SK-MEL-5 (cell line): ENCODE measurements at places on chromosomes 7 and 10. TPM values are rescaled to one million over a fixed set of nuclear protein-coding genes. Genes with fewer than 3 reads are reported as not detected.

HOXA11 gene
- 0.08 and 0.16 TPM in 2 replicates for total RNA-seq

INPP5A gene
- total RNA-seq = 11.1 and 12.8 TPM in 2 replicates

CAPZA2 gene
- total RNA-seq = 240 and 252 TPM in 2 replicates

RPS24 gene
- 2,900 and 2,942 TPM in 2 replicates for total RNA-seq

SP8 gene
- total RNA-seq = 1.5 and 1.6 TPM in 2 replicates

TMEM273 gene
- total RNA-seq = not detected in 2 replicates

ZNF736 gene
- total RNA-seq = 0.37 and 0.74 TPM in 2 replicates

UNCX gene
- not detected in 2 replicates for total RNA-seq

DNA sequence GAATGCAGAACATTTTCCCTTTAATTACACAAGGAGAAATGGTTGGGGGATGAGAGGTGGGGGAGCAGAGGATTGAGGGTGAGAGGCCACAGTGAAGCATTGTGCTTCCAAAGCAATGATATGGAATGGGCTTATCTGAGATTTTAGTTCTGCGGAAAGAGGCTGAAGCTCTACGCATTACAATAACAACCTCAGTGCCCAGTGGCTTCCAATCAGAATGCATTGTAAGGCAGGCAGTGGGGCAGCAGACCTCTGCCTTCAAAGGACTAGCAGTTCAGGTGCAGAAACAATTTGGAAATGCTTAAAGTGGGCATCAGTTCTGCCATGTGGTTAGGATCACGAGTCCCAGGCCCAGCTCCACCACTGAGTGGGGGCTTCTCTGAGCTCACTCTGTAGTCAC, 251.0 kb upstream of the ZMIZ1 start:
- no peak for DNase-seq

- DNase-seq = no peak
Measured at GRCh38 chr10:82477776-82478175, 602.8 kb downstream of the NRG3 start.

GRCh38 chr10:62374862-62375710, 917 bp downstream of the ZNF365 start:
- DNase-seq = peak; percentile 57

- DNase-seq = no peak
Measured at GRCh38 chr7:66326501-66327215, 121.5 kb downstream of the TPST1 start.

DNA sequence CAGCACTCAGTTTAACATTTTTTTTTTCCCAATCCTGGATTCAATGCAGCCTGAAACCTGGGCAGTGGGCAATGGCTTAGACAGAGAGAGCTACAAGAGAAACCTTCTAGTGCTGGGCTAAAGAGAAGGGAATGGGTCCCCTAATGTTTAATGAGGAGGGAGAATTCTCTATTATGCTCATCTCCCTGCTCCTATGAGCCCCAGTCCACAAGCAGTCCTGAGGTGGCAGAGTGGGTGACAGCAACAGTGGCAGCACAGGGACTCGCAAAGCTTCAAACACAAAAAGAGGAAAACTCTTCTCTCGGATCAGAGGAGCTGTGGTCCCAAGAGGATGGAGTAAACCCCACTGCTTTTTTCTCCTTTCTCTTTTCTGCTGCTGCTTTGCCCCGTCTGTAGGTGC, 36.5 kb downstream of the COBL start:
- no peak for DNase-seq

GRCh38 chr10:114871379-114871778, 49.8 kb downstream of the FHIP2A start:
- no peak for DNase-seq

DNA sequence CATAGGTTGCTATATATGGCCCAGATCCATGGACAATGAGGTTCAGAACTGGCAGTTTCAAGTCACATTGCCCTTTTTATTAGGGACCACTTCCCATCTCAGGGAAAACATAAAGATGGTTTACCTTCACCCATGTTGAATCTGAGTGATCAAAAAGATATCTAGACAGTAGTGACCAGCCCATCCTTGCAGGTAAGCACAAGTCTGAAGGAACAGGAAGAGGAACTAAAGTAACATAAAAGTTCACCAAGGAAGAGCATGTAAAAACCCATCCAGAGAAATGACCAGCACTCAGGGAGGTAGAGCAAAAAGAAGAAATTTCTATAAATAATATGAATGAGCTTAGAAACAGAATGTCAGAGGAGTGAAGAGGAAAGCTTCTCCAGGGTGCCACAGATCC, 382.5 kb downstream of the PARD3 start:
- no peak for DNase-seq

GRCh38 chr10:76401006-76401405, 969.6 kb downstream of the LRMDA start:
- DNase-seq = no peak

GRCh38 chr7:41696323-41696916, 6.5 kb downstream of the INHBA start:
- peak; percentile 86 for DNase-seq

DNA sequence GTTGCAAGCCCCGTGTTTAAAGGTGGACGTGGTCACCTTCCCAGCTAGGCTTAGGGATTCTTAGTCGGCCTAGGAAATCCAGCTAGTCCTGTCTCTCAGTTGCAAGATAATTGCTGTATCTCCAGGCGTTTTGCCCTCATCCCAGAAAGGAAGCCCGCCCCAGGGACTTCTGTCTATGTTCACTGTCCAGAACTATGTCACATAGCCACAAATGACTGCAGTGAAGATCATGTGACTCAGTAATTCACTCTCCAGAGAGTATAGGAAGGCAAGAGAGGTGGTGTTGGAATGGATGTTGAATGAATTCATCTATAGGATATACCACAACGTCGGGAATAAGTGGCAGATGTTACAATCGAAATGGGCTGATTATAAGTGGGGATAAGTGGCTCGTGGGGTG, 349 bp upstream of the ERVW-1 start:
- DNase-seq = no peak

GRCh38 chr7:30472081-30472783, 6.4 kb downstream of the NOD1 start:
- no peak for DNase-seq

- DNase-seq = no peak
Measured at GRCh38 chr10:48207853-48208252, 66.6 kb downstream of the FRMPD2 start.

DNA sequence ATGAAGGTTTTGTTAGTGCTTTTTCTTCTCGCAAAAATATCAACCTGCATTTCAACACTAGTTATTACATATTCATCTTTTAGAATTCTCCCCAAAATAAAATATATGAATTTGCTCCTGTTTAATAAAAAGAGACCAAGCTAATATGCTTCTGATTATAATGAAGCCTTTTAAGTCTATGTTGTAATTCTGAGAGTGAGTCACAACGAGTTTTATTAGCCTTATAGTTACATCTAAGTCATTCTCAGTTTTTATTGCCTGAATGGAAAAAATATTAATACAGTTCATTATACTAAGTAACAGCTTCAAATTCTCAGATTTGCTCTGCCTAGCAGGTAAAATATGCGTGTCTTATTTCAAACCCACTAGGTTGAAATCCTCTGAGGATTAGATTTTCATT, 152.4 kb upstream of the CELF2 start:
- no peak for DNase-seq

DNA sequence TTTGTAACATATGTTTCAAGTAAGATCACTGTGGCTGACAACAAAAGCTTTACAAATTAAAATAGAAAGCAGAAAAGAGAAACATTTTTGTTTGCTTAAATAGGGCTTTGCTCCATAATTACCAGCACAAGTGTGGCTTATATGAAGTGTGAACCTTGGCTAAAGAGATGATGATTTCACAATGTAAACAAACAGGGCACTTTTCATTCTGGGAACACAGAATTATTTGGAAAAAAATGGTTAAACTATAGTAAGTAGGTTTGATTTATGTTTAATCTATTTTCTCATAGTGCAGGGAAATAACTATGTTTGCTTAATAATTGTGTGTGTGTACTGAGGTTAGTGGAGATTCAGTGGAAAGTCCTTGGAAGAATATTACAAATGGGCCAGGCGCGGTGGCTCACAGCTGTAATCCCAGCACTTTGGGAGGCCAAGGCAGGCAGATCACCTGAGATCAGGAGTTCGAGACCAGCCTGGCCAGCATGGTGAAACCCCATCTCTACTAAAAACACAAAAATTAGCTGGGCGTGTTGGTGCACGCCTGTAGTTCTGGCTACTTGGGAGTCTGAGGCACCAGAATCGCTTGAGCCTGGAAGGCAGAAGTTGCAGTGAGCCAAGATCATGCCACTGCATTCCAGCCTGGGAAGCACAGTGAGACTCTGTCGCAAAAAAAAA, 19.1 kb upstream of the OTUD1 start:
- no peak for DNase-seq

GRCh38 chr10:63605197-63605967, 84.2 kb downstream of the REEP3 start:
- DNase-seq = peak; percentile 55

DNA sequence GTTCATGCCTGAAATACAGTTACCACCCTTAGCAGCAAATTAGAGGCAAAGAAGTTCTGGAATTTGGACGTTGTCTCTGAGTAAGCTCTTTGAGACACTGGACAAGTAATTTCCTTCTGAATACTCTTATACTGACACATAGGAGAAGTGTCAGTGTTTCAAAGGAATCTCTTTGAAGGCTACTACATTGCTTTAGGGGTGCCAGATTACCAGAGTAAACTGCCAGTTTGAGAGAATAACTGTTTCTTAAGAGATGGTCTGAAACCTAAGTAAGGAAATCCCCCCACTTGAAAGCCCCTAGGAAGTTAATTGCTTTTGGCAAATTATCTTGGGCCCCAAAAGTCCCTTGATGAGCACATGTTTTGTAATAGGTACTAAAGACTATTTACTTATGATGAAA, 3.4 kb downstream of the FAS start:
- no peak for DNase-seq

DNA sequence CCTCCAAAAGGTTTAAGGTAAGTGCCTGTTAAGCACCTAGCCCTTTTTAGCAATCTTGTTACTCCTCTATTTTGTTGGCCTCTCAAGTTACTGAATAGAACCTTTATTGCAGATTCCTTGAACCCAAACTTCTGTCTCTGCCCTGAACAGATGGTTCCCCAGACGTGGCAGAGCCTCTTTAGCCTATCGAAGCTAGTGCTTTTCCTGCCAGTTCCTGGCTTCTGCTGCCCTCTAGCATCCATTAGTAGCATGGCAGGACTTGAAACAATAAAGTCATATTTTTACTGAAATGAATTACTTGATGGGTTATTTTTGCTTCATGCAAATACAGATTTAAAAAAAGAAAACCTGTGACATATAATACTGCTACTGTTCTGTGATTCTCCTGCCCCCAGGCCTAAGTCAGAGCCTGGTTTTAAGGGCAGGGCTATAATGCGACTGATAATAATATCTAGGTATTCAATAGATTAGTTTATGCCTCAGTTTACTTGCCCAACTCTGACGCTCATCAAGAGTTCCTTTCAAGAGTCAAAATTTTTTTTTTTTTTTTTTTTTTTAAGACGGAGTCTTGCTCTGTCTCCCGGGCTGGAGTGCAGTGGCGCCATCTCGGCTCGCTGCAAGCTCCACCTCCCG, 84.3 kb upstream of the PHF14 start:
- peak; percentile 85 for DNase-seq

- no peak for DNase-seq
Measured at GRCh38 chr7:129536323-129536722, 34.0 kb downstream of the SMKR1 start.

DNA sequence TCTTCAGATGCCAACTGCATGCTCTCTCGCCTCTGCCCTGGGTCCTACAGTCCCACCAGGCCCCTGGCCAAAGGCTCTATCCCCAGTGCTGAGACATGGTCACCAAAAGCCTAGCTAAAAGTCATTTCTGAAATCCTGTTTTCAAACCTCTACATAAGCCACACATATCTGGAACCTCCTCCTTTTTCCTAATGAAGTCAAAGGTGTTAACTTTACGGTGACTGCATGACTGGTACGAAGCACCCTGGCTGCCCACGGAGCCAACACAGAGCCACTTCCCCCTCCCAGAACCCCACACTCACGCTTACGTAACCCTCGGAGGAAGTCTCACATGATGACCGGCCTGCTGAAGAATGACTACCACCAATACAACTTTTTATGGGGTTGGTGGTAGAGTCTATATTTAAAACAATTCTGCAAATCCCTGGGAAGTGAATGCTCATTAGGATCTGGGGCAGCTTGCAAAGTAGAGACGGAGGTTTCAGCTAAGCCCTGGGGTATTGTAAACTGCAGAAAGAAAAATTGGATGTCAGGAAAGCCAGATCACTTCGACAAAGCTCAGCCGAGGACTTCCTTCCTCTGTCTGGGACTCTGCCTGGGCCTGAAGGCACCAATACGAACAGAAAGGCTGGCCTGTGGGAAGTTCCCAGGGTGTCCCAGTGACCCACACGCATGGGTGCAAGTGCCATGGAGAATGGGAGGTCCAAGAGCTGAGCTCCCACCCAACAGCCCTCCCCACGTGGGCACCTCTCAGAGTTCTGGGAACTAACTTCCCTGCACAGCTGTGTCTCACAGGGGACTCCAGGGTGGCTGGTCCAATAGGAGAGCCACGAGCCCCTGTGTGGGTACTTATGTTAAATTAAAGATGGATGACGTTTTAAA, 50.7 kb downstream of the PDGFA start:
- DNase-seq = no peak

GRCh38 chr7:155066417-155066950, 3.6 kb upstream of the HTR5A start:
- peak; percentile 97 for DNase-seq

DNA sequence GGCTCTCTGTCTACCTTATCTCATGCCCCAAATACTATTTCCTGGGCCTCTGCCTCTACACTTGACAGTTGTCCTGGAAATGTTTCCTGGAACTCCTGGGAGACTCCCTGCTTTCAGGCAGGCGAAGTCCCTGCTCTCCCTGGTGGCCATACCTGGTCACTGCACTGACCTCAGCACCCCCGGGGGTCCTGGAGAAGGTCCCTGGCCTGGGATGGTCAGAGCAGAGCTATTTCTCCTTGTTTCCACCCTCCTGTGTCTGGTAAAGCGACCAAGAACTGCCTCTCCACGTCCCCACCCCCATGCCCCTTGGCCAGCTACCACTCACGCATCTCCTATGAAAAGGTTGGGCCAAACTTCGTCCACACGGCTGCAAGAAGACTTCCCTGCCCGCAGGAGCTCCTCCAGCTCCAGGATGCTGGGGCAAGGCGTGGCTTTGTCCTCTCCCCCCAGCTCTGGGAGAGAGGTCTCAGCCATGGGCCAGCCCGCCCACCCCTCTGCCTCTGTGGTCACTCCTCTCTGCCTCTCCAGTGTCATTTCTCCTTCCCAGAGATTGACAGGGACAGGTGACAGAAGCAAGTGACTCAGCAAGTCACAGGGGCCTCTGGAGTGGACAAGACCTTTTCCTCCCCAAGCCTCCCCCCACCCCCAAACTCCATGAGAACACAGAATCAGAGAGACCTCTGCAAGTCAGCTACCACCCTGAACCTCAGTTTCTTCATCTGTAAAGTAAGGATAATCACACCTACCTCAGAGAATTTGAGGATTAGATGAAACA, 2.6 kb upstream of the SAMD8 start:
- peak; percentile 61 for DNase-seq
